ENCODE measurements at places on chromosomes 16 and 17.
A peak's percentile ranks its signal among the peaks of the same experiment; 100 is the strongest.

DNA sequence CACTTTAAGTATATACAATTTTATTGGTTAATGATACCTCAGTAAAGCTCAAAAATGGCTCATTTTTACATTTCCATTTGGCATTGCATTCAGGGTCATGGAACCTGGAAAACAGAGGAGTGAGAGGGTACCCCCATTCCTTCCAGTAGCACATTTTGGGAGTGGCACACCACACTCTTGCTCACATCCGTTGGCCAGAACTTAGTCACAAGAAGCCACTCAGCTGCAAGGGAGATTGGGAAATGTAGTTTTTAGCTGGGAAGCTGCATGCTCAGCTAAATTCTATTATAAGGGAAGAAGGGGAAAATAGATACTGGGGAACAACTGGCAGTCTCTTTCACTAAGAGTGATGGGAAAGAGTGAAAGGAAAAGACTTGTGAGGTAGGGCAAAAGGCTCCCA, 102.5 kb upstream of the TMEM97 start:
- no peak for DNase-seq

DNA sequence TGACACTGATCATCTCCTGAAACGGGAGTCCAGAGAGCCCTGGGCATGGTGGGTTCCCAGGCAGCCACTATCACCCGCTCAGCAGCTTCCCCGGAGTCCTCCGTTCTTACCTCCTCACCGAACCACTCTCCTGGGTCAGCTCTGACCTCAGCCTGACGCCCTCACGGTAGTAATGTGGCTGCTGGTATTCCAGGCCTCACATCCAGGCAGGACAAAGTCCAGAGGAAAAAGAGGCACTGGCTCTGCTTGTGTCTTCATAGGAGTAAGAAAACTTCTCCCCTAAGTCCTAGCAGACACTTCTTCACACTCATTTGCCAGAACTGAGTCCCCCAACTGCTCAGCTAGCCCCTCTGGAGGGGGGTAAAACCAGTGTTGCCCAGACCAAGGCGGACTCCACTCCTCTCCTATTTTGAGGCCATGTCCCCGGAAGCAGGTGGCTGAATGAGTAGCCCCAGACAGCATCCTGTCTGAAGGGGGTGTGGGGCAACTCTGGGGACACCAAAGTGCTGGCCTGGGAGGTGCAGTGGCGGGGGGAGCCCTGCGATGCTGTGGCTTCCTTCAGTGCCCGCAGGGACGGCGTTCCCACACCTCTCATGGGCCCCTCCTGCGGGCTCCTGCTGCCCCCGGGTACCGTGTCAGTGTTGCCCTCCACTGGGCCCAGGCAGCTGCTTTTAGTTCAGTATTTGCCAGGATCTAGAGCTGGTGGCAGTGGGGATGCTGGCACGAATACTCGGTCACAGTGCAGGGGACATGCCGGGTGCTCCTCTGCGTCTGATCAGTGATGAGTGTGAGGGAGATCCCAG, 5.4 kb downstream of the FSCN2 start:
- DNase-seq = no peak

- DNase-seq = no peak
These were observed 16.0 kb downstream of the BAIAP2 start for GRCh38 chr17:81050645-81051625.

GRCh38 chr17:54899721-54900456, 763 bp upstream of the TOM1L1 start:
- DNase-seq = no peak

DNA sequence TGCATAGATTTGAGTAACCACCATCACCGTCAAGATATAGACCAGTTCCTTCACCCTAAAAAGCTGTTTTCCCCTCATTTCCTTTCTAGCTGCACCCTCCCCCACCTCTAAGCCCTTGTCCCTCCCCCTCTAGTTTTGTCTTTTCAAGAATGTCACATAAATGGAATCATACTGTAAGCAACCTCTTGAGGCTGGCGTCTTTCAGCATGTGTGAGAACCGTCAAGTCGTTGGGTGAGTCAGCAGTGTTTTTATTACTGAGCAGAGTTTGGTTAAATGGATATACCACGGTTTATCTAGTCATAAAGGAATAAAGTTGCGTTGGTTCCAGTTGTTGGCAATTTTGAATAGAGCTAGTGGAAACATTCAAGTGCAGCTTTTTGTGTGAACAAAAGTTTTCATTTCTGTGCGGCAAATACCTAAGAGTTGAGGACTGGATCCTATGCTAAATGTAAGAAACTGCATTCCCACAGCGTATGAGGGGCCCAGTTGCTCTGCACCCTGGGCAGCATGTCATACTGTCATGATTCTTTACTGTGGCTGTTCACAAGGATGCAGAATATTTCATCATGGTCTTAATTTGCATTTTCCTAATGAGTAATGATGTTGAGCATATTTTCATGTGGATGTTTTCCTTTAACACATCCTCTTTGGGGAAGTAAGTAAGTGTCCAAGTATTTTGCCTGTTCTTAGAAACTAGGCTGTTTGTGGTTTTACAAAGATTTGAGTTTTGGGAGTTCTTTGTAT, 264.3 kb downstream of the CPPED1 start:
- no peak for DNase-seq

GRCh38 chr17:7867881-7868329, 10.1 kb downstream of the CYB5D1 start:
- peak; percentile 51 for DNase-seq

DNA sequence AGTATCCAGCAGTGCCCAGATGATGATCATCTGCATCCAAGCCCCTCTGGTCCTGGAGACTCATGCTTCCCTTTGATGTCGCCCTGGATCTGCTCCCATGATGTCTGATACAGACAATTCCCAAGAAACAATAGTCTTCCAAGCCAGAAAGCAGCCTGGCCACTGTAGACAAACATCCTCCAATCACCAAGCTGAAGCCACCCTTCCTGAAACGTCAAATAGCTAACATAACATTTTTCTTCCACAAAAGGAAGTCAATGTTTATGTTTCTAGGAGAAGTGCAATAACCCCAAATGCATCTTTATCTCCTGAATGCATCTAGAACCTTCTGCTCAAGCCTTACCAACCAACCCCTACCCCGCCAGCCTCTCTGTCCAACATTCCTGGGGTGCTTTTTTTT, 1.2 kb upstream of the DPEP2 start:
- DNase-seq = no peak

GRCh38 chr17:50161023-50161910, 4.5 kb upstream of the SGCA start:
- DNase-seq = peak; percentile 93

GRCh38 chr16:66293207-66293735, 73.2 kb upstream of the CDH5 start:
- DNase-seq = no peak

DNA sequence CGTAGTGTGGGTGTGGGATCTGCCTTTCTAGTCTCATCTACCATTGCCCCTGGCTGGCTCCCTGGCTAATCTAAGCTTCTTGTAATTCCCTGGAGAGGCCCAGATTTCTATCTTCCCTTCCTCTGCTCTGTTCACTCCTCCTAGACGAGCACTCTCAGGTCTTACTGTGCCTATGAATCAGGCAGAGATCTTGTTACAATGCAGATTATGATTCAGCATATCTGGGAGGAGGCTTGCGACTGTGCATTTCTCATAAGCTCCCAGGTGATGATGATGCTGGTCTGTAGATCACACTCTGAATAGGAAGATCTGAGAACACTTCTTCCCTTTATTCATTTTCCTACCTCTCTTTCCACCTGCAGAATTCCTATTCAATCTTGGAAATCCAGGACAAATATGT, 200.1 kb downstream of the CBLN1 start:
- DNase-seq = no peak

- no peak for DNase-seq
These were observed 815 bp downstream of the KRT35 start for GRCh38 chr17:41480136-41480535.

DNA sequence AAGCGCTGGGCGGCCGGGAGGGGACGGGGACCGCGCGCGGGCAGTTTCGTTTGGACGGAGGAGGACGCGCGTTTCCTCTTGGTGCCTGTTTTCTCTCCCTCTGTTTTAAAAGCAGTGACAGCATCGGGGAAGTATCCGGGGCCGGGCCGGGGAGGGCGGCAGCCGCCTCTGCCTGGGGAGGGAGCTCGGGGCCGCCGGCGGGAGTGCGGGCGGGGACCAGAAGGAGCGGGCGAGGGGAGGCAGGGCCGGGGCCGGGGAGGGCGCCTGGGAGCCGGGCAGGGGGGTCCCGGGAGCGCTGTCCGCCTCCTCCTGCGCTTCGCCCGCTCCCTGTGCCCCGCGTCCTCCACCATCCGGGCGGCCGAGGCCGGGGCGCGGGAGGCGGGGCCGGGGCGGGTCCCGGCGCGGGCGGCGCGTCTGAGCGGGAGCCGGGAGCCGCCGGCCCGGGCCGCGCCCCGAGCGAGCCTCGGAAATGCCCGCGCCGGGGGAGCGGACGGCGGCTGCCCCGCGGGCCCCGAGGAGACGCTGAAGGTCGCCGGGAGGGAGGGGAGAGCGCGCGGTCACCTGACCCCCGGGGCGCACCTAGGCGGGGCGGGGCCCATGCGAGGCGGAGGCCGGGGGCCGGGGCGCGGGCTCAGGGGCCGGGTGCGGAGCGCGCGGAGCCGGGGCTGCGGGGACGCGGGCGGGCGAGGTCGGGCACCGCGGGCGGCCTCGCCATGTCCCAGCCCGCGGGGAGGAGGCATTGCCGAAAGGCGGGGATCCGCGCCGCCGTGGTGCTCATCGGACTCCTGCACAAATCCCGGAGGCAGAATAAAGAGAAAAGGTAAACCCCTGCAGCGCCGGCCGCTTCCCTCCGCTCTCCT, 57.3 kb downstream of the RAP1GAP2 start:
- DNase-seq = no peak

GRCh38 chr17:80137131-80137530, 9.8 kb downstream of the EIF4A3 start:
- DNase-seq = no peak

- DNase-seq = peak; percentile 84
These were observed 1.4 kb upstream of the HES7 start for GRCh38 chr17:8125154-8125946.
